ENCODE measurements at places on chromosomes 3 and 15. TPM values are rescaled to one million over a fixed set of nuclear protein-coding genes. Genes with fewer than 3 reads are reported as not detected.
A peak's percentile ranks its signal among the peaks of the same experiment; 100 is the strongest.

DNA sequence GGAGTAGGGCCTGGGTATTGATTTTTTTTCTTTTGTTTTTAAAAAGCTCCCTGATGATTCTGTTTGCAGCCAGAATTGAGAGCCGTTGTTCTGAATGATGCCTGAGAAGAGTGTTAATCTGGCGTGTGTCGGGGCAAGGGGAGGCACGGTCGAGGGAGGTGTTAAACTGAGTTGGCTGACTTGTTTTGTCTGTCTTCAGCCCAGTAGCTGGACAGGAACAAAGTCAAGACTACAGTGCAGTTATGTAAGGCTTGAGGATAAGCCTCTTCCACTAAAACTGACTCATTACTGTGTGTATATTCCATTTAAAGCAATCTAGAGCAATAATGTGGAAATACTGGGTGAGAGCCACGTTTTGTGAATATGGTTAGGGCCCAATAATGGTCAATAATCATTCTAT, 119.0 kb upstream of the DLG1 start:
- no peak for ATAC-seq

- ATAC-seq: no peak
Measured at GRCh38 chr3:170425491-170426239, 7.0 kb downstream of the CLDN11 start.

GRCh38 chr3:45434996-45435395, 46.6 kb downstream of the LARS2 start:
- ATAC-seq: no peak

Gene IMP3
- 113 TPM for total RNA-seq

Gene PLAAT1
- total RNA-seq: not detected

Gene GCSAM
- total RNA-seq: 18.6 TPM

GRCh38 chr3:179016979-179017670, 54.5 kb downstream of the ZMAT3 start:
- ATAC-seq: peak; percentile 72

- ATAC-seq: no peak
Measured at GRCh38 chr3:149560617-149561016, 86.1 kb downstream of the TM4SF4 start.

Data from activated T-helper 17 cell treated with anti-CD3 and anti-CD28 coated beads, Interleukin-2, amount 50 U/mL, for 72 hours (primary cell).